IMR-90 (cell line): ENCODE measurements at places on chromosomes 5 and 9. TPM values are rescaled to one million over a fixed set of nuclear protein-coding genes. Genes with fewer than 3 reads are reported as not detected.
A peak's percentile ranks its signal among the peaks of the same experiment; 100 is the strongest.

The EPB41L4B gene
- total RNA-seq, result 0.54 and 0.56 TPM in 2 replicates

The RASGEF1C gene
- total RNA-seq, result not detected in 2 replicates

The SPAAR gene
- 0.18 and 0.28 TPM in 2 replicates for total RNA-seq

The PRRX2 gene
- total RNA-seq, result 12.7 and 13.1 TPM in 2 replicates

The DAPK1 gene
- total RNA-seq, result under 0.01 TPM in 2 replicates

The PTTG1 gene
- 95.0 and 98.6 TPM in 2 replicates for total RNA-seq

The PHYHD1 gene
- 2.2 and 3.3 TPM in 2 replicates for total RNA-seq

The NUTM2F gene
- not detected in 2 replicates for total RNA-seq

The ZNF474 gene
- 0.54 and 0.56 TPM in 2 replicates for total RNA-seq

DNA sequence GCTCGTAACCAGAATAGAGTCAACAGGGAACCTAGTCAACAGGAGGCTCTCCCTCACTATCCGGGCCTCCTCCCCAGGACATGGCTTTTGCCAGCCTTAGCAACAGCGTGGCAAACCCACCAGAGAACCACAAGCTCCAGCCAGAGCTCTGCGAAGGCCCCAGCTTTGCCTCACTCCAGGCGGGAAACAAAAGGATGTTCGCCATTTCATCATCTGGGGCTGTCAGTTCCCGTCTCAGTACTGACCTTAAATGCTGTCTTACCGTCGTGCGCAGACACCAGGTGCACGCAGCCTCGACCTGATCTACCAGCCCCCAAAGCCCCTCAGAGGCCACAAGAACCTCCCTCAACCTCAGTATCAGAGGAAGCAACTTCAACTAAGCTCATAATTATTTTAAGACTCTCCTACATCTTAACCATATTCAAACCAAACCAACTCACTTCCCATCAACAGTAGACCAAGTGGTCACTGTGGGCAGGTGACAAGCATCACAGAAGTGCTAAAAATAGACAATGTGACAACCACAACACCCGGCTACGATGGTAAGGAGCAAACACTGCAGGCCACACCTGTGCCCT is 71.4 kb downstream of the SEMA4D start:
- H3K4me3 ChIP-seq, result no peak overlapping the region
- peaks cover 22% of the 10 kb centered on the region for H3K4me1 ChIP-seq
- H3K27ac ChIP-seq, result no peak overlapping the region
- H3K27me3 ChIP-seq, result no peaks in the 10 kb centered on the region
- DNase-seq, result no peak
- no peaks in the 10 kb centered on the region for H3K36me3 ChIP-seq

DNA sequence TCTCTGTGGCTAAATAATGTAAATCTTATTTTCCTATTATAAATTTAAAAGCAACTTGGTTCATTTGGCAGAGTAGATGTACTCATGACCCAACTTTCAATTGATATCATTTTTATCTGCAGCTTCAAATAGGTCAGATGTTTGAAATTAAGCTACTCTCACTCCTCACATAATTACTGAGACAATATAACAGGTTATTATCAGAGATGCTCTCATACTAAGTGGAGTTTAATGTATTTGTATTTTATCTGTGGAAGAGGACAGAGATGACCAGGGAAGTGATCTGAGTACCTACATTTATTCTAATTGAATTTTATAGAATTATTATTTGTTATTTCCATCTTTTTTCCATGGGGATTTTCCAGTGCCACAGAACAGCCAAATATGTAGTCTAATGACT is 177.4 kb upstream of the PRLR start:
- H3K27ac ChIP-seq, result no peak overlapping the region
- H3K4me1 ChIP-seq, result no peaks in the 10 kb centered on the region
- no peaks in the 10 kb centered on the region for H3K27me3 ChIP-seq

GRCh38 chr5:82657033-82657699 is 379.0 kb upstream of the RPS23 start:
- no peak overlapping the region for H3K27ac ChIP-seq
- no peak for DNase-seq
- no peaks in the 10 kb centered on the region for H3K36me3 ChIP-seq

- H3K27me3 ChIP-seq, result no peaks in the 10 kb centered on the region
- no peaks in the 10 kb centered on the region for H3K36me3 ChIP-seq
- H3K4me3 ChIP-seq, result no peak overlapping the region
- DNase-seq, result no peak
Observed at GRCh38 chr5:121399879-121400278, 451.8 kb upstream of the FTMT start.

DNA sequence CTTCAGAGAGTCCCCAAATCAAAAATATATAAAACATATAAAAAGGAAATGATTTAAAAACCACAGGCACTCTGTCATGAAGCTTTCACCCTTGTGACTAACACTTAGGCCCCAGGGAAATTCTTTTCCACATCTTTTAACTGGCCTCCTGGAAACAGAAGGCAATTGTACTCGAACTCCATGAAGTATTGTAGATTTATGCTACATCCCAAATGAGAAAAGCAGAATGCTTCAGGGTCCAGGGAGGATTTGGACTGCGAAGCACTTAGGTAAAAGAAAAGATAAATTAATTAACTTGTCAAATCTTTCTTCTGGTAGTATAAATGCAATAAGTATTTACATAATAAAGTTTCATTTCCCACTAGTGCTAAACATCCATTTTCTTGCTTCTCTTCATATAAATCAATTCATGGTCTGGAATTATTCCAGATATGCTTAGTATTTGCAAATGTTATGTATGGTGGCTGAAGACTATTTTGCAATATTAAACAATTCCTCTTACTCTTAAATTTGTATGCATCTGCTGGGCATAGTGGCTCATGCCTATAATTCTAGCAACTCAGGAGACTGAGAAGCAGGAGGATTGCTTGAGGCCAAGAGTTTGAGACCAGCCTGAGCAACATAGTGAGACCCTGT is 64.9 kb upstream of the ELL2 start:
- no peaks in the 10 kb centered on the region for H3K36me3 ChIP-seq
- peak; percentile 78 for DNase-seq
- no peak overlapping the region for H3K4me3 ChIP-seq
- H3K27ac ChIP-seq, result peak overlapping the region; percentile 94; the same call in 1 of the 2 replicates
- peaks cover 14% of the 10 kb centered on the region for H3K4me1 ChIP-seq

- peaks cover 11% of the 10 kb centered on the region for H3K27me3 ChIP-seq
- no peak for DNase-seq
- no peak overlapping the region for H3K4me3 ChIP-seq
- no peaks in the 10 kb centered on the region for H3K36me3 ChIP-seq
- no peaks in the 10 kb centered on the region for H3K4me1 ChIP-seq
Observed at GRCh38 chr9:14532456-14533115, 160.6 kb downstream of the ZDHHC21 start.

DNA sequence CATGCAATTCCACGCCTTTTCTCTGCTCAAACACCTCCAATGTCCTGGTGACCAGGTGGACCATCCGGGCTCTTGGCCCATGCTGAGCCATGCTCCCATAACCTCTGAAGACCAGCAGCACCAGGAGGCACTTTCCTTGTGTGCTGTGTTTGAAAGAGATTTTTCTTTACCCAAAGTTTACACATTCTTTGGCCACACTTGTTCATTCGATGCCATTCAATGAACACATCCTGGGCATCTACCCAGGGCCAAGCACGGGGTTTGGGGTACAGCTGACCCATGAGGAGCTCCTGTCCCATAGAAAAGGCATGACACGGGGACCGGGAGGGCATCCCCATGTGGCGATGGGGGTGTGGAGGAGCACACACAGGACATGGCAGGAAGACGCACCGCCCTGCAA is 77.1 kb upstream of the IRX1 start:
- H3K4me3 ChIP-seq, result no peak overlapping the region
- H3K36me3 ChIP-seq, result no peaks in the 10 kb centered on the region
- no peaks in the 10 kb centered on the region for H3K27me3 ChIP-seq
- no peak overlapping the region for H3K27ac ChIP-seq

GRCh38 chr5:10295619-10296326 is 11.9 kb downstream of the CMBL start:
- DNase-seq, result no peak
- no peak overlapping the region for H3K4me3 ChIP-seq
- H3K4me1 ChIP-seq, result no peaks in the 10 kb centered on the region
- no peaks in the 10 kb centered on the region for H3K27me3 ChIP-seq
- no peaks in the 10 kb centered on the region for H3K36me3 ChIP-seq
